ENCODE measurements at places on chromosomes 2 and 18.

DNA sequence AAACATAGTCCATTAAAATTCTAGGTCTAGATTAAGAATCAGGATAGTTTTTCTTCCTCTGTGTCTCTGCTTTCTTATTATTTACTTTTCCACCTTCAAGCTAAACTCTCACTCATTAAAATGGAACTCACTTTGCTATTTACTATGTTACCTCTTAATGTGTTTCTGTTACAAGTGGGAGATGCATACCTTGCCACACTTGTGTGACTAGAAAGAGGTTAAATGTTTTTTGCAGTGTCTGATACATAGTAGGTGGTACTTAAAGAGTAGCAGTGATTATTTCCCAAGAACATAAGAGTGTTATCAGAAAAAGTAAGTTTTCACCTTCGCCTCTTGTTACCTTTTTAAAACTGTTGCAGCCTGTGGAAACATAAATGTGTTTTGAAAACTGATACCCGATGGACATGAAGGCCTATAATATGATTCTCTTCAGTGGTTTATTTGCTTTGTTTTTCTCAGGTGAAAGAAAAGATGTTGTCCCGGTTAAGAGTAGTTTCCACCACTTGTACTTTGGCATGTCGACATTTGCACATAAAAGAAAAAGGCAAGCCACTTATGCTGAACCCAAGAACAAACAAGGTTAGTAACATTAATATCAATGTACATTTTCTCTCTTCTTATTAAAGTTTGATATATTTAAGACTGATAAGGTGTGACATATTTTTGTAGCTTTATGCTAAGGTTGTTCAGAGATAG, 16.6 kb downstream of the ME2 start:
- DNase-seq = no peak

DNA sequence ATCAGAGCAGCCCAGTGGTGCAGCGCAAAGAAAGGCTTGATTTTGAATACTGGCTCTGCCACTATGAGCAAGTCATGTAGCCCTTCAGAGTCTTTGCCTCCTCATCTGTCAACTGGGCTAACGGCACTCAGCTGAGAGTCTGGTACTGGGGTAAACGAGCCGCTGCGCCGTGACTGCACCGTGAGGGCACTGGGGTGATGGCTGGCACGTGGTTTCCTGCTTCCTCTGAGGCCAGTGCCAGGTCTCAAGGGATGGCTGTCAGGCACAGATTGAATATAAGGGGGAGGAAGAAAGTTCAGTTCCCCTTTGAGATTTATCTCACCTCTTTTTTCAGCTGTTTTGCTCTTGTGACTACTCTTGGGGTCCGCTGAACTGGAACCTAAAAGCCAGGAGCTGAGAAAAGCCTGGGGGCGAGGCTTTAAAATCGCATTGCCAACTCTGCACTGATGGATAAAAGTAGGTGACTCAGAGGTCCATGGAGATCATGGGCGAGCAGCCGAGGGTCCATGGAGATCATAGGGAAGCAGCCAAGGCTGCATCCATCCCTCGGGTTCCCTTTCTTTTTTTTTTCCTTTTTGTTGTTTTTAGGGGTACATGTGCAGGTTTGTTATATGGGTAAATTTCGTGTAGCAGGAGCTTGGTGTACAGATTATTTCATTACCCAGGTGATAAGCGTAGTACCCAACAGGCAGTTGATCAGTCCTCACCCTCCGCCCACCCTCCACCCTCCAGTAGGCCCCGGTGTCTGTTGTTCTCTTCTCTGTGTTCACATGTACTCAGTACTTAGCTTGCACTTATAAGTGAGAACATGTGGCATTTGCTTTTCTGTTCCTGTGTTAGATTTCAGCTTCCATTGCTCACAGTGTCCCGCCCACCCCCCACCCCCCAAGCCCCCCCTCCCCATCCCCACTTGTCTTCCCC, 114.3 kb downstream of the SPP2 start:
- DNase-seq = no peak

DNA sequence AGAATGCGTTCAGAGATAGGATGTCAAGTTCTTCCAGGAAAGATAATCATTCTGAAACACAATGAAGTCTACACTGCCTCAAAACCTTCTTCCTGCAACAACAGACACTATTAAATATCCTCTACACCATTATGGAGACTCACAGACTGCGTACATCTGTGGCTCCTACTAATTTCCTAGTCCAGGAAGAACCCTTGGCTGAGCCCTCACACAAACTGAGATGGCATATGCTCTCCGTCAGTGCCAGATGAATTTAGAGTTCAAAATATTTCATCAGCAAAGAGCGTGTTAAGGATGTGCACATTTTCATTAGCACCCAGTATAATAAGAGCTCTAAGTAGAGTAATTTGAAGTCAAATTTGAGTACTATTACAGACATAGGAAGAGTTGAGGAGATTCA, 117.2 kb downstream of the TCF4 start:
- DNase-seq = no peak

DNA sequence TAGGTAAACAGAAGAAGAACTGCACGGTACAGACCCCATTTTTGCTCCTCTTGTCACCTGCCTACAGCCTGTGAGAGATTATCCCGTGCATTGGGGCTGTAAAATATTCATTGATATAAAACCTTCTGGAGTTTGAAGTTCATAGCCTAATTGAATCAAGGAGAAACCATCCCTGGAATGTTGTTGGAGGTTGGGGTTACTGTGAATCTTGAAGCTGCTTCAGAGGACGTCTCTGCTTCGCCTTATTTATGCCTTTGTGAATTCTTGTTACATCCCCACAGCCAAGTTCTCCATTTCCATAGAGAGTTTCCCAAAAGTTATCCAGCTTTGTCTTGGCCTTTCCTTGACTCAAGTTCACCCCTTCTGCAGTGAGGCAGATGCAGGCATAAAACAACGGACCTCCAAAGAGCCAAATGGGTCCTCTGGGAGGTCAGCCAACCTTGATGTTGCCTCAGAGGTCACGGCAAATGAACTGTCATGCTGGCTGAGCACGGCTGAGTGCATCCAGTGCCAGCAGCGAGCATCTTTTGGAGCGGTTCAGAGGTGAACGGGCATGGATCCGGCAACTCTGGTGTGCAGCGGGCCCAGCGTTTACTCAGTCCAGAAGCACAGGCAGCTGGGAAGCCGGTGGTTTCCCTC, 317.6 kb downstream of the PRKCE start:
- DNase-seq = no peak
